Left ventricle myocardium superior (tissue), 1 donor: ENCODE measurements at places on chromosomes 3 and 15. TPM values are rescaled to one million over a fixed set of nuclear protein-coding genes. Genes with fewer than 3 reads are reported as not detected.

RASGRP1 gene
- 0.42 TPM for total RNA-seq

CHRM5 gene
- not detected for total RNA-seq

ARGFX gene
- total RNA-seq = not detected

BNC1 gene
- 1.2 TPM for total RNA-seq

ADPRH gene
- total RNA-seq = 10.3 TPM

TYRO3 gene
- 5.0 TPM for total RNA-seq

PIGBOS1 gene
- 6.3 TPM for total RNA-seq

ZIC4 gene
- not detected for total RNA-seq

SHC4 gene
- 2.4 TPM for total RNA-seq

UBA7 gene
- total RNA-seq = 26.7 TPM

NUP210 gene
- total RNA-seq = 3.9 TPM

SLC22A14 gene
- total RNA-seq = not detected

CA12 gene
- 0.74 TPM for total RNA-seq

CPLX3 gene
- total RNA-seq = 4.1 TPM

WDR93 gene
- not detected for total RNA-seq

ISLR gene
- 11.1 TPM for total RNA-seq

SIDT1 gene
- total RNA-seq = 0.47 TPM

AMOTL2 gene
- 53.9 TPM for total RNA-seq

MAPKAPK3 gene
- total RNA-seq = 473 TPM

SNTN gene
- total RNA-seq = not detected

TTLL13 gene
- total RNA-seq = 0.20 TPM

ZBBX gene
- total RNA-seq = not detected

UQCC5 gene
- total RNA-seq = 58.7 TPM
